Camera-type eye (tissue), 1 donor: ENCODE measurements at places on chromosomes 1 and 21. TPM values are rescaled to one million over a fixed set of nuclear protein-coding genes. Genes with fewer than 3 reads are reported as not detected.

ERICH3 gene
- 3.4 TPM for total RNA-seq

MCL1 gene
- total RNA-seq = 189 TPM

SPRR1A gene
- total RNA-seq = not detected

SPRR2D gene
- total RNA-seq = not detected

FCGR2B gene
- total RNA-seq = 1.9 TPM

KRTAP12-2 gene
- total RNA-seq = not detected

CTSE gene
- 0.27 TPM for total RNA-seq

DNAH14 gene
- 85.6 TPM for total RNA-seq

SELENBP1 gene
- total RNA-seq = 30.8 TPM

ERO1B gene
- 15.3 TPM for total RNA-seq

DNAI4 gene
- 18.5 TPM for total RNA-seq

LENEP gene
- 6.0 TPM for total RNA-seq

RGS16 gene
- total RNA-seq = 56.7 TPM

ATP5PO gene
- 160 TPM for total RNA-seq

HCN3 gene
- 7.4 TPM for total RNA-seq

PODN gene
- total RNA-seq = 17.1 TPM

BLACAT1 gene
- total RNA-seq = 8.4 TPM

THEM5 gene
- total RNA-seq = not detected

LMX1A gene
- 9.6 TPM for total RNA-seq

BCL2L15 gene
- 0.49 TPM for total RNA-seq

VAMP4 gene
- 26.2 TPM for total RNA-seq

APP gene
- total RNA-seq = 513 TPM

YRDC gene
- 9.7 TPM for total RNA-seq

LAD1 gene
- total RNA-seq = 3.8 TPM

RBP7 gene
- 2.6 TPM for total RNA-seq

SPRR1B gene
- not detected for total RNA-seq

S100A9 gene
- total RNA-seq = 197 TPM

NR1I3 gene
- not detected for total RNA-seq

DMRTA2 gene
- total RNA-seq = 3.1 TPM

FBLIM1 gene
- 46.5 TPM for total RNA-seq

ZNF593OS gene
- total RNA-seq = 41.3 TPM

FAM163A gene
- total RNA-seq = 1.3 TPM

SLC5A9 gene
- total RNA-seq = not detected

GGPS1 gene
- 33.4 TPM for total RNA-seq

CFAP57 gene
- total RNA-seq = 1.2 TPM

PLEKHM2 gene
- 47.2 TPM for total RNA-seq

NBPF4 gene
- total RNA-seq = not detected

DMBX1 gene
- 0.55 TPM for total RNA-seq

LCE1F gene
- not detected for total RNA-seq

PADI1 gene
- 0.33 TPM for total RNA-seq

TDRD10 gene
- total RNA-seq = 3.3 TPM

C1orf198 gene
- total RNA-seq = 53.7 TPM
